SK-N-SH (cell line): ENCODE measurements at places on chromosomes 2 and 18. TPM values are rescaled to one million over a fixed set of nuclear protein-coding genes. Genes with fewer than 3 reads are reported as not detected.

Gene LYG1
- polyA plus RNA-seq: 1.2 and 1.4 TPM in 2 replicates

Gene ALPI
- not detected in 2 replicates for polyA plus RNA-seq

Gene SKOR2
- not detected in 2 replicates for polyA plus RNA-seq

Gene POMC
- not detected in 2 replicates for polyA plus RNA-seq

Gene LHCGR
- not detected in 2 replicates for polyA plus RNA-seq

Gene RAB27B
- 0.56 and 0.68 TPM in 2 replicates for polyA plus RNA-seq

Gene TUBA3E
- polyA plus RNA-seq: not detected in 2 replicates

DNA sequence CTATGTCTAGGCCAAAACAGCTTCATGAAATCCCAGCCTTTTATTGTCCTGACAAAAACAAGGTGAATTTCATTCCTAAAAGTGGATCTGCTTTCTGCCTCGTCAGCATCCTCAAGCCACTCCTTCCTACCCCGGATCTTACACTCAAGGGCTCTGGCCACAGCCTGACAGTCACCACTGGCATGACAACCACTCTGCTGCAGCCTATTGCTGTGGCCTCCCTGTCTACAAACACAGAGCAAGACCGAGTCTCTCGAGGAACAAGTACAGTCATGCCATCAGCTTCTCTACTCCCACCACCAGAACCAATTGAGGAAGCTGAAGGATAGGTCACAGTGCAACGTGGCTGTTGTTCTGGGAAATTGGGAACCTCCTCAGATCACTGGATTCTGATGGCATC, 106.1 kb downstream of the ICA1L start:
- H3K4me3 ChIP-seq: no peak overlapping the region
- DNase-seq: no peak
- H3K27ac ChIP-seq: no peak overlapping the region

DNA sequence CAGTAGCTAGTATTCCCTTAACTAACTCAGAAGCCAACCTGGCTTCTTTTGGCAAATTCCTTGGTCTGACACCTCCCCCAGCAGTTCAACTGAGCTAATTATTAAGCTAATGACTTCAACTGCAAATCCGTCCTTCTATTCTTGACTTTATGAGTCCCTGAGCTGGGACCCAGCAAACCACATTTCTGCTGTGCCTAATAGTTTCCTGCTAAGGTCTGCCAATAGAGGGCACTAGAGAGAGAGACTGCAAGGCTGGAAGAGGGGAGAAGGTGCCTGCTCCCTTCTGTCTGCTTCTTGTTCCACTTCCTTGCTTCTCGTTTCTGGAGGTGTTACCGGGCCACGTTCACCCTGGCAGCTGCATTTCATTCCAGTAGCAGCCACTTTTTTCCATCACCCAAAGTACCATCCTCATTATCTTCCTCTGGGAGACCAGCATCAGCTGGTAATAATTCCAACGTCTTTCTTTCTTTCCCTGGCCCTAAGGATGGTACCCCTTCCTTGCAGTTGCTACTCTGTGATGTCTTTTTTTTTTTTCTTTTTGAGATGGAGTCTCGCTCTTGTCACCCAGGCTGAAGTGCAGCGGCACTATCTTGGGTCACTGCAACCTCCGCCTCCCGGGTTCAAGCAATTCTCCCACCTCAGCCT, 352.0 kb downstream of the TNS1 start:
- H3K4me1 ChIP-seq: peaks cover 16% of the 10 kb centered on the region; the same call in 1 of the 2 replicates
- H3K27me3 ChIP-seq: no peaks in the 10 kb centered on the region
- no peak overlapping the region for H3K27ac ChIP-seq
- no peak overlapping the region for H3K4me3 ChIP-seq

- no peak overlapping the region for H3K27ac ChIP-seq
- H3K4me3 ChIP-seq: no peak overlapping the region
- no peak for DNase-seq
- no peaks in the 10 kb centered on the region for H3K36me3 ChIP-seq
- H3K4me1 ChIP-seq: no peaks in the 10 kb centered on the region
Measured at GRCh38 chr18:37124516-37124915, 295.6 kb downstream of the KIAA1328 start.

- H3K4me3 ChIP-seq: no peak overlapping the region
- H3K4me1 ChIP-seq: no peaks in the 10 kb centered on the region
- no peaks in the 10 kb centered on the region for H3K27me3 ChIP-seq
- H3K36me3 ChIP-seq: no peaks in the 10 kb centered on the region
Measured at GRCh38 chr2:124526221-124526620, 501.1 kb downstream of the CNTNAP5 start.

DNA sequence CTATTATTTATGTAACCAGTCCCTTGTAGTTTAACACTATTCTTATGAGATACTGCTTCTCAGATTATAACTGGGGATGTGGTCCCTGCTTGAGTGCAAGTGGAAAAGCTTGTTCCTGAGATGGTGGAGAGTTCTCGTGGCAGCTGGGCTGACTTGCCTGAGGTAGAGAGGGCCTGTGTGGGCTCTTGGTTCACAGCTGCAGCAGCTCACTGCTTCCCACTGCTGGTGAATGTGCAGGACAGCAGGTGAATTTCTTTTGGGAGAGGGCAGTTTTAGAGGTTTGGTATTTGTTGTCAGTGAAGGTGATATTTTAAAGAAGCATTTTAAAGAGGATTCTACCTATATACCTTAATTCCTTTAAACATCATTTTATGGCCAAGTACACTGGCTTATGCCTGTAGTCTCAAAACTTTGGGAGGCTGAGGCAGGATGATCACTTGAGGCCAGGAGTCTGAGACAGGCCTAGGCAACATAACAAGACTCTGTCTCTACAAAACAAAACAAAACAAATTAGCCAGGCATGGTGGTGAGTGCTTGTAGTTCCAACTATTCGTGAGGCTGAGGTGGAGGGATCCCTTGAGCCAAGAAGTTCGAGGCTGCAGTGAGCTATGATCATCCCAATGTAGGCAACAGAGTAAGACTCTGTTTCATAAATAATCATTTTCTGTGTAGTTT, 94.8 kb downstream of the MTA3 start:
- peaks cover 9% of the 10 kb centered on the region; the same call in 1 of the 2 replicates for H3K4me1 ChIP-seq
- DNase-seq: peak; percentile 84
- H3K27ac ChIP-seq: no peak overlapping the region
- H3K36me3 ChIP-seq: 0 out of 2 replicates have a peak, but pooled peaks cover 9% of the 10 kb centered on the region
- H3K27me3 ChIP-seq: no peaks in the 10 kb centered on the region

DNA sequence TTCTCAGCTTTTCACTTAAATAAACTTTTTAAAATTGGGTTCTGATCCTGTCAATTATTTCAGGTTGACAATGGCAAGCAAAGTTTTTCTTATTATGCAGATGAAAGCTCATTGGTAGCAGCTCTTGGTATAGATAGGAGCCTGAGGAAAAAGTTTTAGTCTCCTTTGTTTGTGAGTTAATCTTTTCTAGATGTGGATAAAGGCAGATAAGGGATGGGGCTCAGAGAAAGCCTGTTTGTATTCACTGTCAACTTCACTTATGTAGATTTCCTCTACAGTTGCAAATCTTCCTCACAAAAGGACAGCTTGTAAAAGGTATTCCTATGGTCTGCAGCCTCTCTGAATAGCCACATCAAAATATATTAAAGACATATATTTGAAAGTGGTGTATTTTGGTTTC, 224.5 kb upstream of the SPOPL start:
- no peaks in the 10 kb centered on the region for H3K27me3 ChIP-seq
- DNase-seq: no peak
- H3K4me3 ChIP-seq: no peak overlapping the region
- no peaks in the 10 kb centered on the region for H3K36me3 ChIP-seq
- H3K27ac ChIP-seq: peak overlapping the region; percentile 72; the same call in 1 of the 2 replicates

GRCh38 chr2:127637725-127638252, 8.2 kb upstream of the GPR17 start:
- H3K4me1 ChIP-seq: peaks cover 42% of the 10 kb centered on the region; the same call in 1 of the 2 replicates
- no peaks in the 10 kb centered on the region for H3K27me3 ChIP-seq
- H3K36me3 ChIP-seq: no peaks in the 10 kb centered on the region
- no peak overlapping the region for H3K27ac ChIP-seq

- H3K36me3 ChIP-seq: no peaks in the 10 kb centered on the region
- no peaks in the 10 kb centered on the region; the same call in 1 of the 2 replicates for H3K4me1 ChIP-seq
- DNase-seq: no peak
- no peaks in the 10 kb centered on the region for H3K27me3 ChIP-seq
- H3K27ac ChIP-seq: no peak overlapping the region
Measured at GRCh38 chr18:3360211-3360610, 89.8 kb upstream of the TGIF1 start.

DNA sequence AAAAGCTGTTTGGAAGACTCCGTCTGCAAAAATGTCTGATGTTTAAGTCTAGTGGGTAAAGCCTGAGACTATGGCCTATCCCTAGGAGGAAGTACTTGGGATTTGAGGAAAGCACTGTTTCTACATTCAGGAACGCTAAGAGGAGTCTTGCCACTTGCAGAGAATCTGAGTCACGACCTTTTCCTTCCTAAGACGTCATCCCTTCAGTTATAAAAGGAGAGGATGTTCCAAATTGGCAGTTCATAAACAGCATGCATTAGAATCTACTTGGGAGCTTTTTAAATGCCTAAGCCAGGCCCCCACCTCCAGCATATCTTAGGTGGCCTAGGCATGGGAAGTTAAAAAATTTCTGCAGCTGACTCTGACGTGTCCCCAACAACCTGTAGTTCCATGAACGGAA, 125.9 kb downstream of the TTC32 start:
- no peak overlapping the region for H3K27ac ChIP-seq
- H3K36me3 ChIP-seq: no peaks in the 10 kb centered on the region
- H3K27me3 ChIP-seq: peaks cover 28% of the 10 kb centered on the region; the same call in 1 of the 2 replicates
